ENCODE measurements at places on chromosomes 4 and X.
A peak's percentile ranks its signal among the peaks of the same experiment; 100 is the strongest.

GRCh38 chrX:348461-349117 is 30.0 kb upstream of the GTPBP6 start:
- no peak for DNase-seq

DNA sequence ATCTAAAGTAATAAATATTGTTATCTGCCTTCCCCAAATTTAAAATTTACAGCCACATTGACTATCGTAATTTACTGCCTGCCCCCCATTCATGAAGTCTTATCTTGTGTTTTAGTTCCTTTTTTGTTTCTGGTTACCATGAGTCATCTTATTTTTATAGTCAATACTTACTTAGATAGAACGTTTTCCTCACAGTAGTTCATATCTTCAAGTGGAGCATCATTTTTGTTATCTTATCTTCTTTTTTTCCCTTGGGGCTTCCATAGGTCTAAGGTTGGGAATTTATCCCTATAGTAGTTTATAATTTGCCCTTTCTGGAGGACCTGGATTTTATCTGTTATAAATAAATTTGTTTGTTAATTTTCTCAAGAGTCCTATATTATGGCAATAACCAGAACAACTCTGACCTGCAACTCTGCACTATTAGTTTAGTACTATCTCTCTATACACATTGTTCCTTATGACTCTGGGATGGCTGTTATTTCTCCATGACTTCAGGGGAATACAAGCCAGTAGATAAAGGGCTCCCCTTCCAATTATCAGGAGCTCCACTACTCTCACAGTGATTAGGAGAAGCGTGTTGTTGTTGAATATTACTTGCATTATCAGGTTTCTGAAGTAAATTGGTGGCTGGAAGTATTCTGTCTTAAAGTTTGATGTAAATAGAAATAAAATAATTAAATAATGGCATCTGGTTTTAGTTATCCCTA is 330.6 kb downstream of the GALNTL6 start:
- DNase-seq, result peak; percentile 42

DNA sequence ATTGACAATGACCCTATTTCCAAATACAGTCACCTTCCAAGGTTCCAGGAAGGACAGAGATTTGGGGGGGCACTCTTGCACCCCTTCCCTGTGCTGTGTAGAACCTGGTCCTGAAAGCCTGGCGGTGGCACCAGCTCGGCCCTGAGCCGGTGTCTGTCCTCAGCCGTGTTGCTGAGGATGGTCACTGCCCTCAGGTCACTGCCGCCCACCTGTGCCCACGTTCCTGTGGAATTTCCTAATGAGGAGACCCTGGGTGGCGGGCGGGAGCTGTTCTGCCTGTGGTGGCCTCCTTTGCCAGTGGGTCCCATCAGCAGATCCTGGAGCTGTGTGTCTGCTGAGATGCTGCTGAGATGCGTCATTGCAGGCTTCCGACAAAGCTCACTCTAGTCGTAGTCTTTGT is 32.9 kb downstream of the NELFA start:
- no peak for DNase-seq

DNA sequence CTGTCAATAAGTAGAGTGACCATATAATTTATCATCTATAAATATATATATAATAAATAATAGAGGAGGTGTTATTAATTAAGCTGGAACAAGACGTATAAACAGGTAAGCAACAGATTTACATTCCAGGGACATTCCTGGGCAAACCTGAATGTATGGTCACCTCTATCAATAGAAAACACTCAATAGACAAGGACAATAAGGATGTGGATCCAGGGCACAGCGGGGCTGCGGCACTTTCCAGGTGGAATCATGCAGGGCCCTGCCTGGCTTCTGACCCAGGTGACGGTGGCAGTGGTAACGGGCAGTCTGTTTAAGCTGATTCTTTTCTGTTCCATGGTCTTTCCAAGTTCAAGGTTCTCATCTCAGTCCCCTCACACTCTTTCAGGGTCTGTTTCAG is 22.5 kb downstream of the ENPEP start:
- no peak for DNase-seq

DNA sequence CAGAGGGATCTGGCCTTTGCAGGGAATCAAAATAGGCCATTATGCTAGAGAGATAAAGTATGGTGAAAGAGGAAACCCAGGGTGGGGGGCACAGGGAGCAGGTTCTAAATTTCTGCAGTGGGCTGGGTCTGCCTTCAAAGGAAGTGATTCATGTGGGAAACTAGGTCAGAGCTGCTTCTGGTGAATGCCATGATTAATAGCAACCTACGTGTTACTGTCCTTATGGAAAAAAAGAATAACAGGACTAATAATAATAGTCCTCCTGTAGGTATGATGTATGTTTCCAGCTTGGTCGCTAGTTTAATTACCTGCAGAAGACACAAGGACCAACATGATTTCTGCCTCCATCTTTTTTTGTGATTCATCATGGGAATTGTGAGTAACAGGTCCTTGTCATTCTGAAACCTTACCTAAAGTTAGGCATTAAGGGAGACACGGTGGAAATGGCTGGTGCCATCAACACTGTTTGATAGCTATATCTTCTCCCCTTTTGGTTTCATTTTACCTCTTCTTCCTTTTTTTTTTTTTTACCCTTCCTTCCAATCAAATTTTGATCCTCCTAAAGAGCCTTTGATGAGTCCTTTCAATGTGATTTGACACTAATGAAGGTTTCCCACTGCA is 180.4 kb downstream of the CPEB2 start:
- no peak for DNase-seq

DNA sequence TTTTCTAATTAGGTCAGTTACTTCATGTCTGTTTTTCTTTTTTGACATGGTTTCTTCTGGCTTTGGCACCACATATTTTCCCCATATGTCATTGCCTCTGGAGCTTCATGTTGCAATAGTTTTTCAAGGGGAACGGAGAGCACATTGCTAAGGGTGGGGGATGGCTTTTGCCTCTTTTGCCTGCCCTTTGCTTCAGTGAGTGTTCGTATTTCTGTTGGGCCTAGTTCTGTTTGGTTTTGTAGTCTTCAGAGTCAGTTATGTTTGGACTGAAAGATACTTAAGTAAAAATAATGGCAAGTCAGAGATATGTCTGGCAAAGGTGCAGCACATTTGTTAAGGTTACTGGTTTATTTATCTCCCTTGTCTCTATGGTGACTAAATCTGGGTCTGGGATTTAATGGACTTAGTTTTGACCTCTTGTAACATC is 29.1 kb downstream of the FHL1 start:
- DNase-seq, result no peak

DNA sequence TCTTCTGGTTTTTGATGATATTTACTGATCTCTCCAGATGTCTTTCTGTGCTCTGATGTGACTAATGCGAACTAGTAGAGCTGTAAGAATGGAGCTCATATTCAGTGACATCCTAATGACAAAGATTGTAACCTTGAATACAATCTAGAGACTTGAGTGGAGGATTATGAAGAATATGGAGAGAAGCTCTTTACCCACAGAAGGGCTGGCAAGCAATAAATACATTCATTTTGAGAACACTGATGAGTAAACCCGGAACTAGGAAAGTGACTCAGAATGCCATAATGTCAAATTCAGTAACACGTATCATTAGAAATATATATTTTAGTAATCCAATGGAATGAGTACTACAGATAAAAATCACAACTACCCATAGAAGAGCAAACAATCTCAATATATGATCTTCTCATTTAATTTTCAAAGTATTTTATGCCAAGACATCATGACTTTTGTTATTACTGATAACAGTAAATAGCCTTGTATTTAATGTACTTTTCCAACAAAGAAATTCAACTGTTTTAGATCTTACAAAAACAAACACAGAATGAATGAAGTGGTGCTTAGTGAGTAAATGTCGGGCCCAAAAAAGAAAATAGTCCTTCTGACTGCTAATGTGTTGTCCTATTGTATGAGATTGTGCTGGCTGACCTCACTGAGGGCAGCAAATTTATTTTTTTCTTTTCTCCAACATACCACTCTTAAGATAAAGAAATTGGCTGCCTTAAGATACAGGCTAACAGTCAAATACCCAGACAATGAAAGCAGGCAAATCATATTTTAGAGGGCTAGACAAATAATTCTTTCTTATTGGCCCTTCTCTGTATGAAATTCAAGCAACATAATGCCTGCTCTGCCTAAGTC is 49.2 kb upstream of the HDAC8 start:
- no peak for DNase-seq

- DNase-seq, result no peak
Measured at GRCh38 chr4:154361450-154361849, 130.1 kb downstream of the DCHS2 start.

DNA sequence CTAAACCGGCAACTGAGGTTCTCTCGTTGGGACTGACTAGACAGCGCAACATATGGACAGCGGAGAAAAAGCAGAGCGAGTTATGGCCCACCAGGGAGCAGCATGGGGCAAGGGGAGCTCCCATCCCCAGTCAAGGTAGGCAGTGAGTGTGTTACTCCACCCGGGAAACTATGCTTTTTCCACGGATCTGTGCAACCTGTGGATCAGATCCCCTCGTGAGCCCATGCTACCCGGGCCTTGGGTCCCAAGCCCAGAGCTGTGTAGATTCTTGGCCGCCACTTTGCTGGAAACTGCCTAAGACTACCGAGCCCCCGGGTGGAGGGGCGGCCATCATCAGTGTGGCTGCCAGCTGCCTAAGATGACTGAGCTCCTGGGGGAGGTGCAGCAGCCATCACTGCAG is 140.9 kb downstream of the PAPSS1 start:
- DNase-seq, result no peak

- DNase-seq, result no peak
Measured at GRCh38 chr4:112109360-112110058, 35.7 kb upstream of the FAM241A start.

- no peak for DNase-seq
Measured at GRCh38 chrX:31371956-31372355, 300.1 kb upstream of the FTHL17 start.

DNA sequence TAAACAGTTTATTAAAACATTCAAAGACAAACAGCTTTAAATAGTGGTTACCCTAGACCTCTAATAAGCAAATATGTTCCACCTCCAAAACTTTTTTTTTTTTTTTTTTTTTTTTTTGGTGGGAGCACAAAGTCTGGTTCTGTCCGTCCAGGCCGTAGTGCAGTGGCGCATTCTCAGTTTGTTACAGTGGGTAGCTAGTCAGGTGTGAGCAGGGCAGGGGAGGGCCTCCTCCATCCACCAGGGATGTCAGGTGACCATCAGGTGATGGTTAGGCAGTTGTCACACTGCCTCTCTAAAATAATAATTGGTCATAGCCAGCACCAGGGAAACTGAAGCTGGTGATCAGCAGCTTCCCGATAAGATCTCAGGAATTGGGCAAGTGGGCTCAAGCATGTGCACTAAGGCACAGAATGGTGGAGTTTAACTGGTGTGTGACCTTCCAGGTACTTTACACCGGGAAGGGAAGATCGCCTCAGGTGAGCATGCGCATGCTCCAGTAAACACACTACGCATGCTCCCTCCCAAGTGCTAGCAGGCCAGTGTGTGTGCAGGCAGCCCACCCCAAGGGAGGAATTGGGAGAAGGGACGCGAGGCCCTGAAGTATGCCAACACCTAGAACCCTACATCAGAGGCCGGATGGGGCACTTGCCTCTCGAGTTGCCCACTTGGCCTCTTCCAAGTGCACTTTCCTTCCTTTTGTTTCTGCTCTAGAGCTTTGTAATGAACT is 27.2 kb downstream of the TNIP2 start:
- DNase-seq, result no peak

GRCh38 chr4:79273915-79274314 is 51.9 kb downstream of the NAA11 start:
- DNase-seq, result no peak

- no peak for DNase-seq
Measured at GRCh38 chrX:140503714-140504351, 1.0 kb downstream of the SOX3 start.

GRCh38 chr4:7425124-7425523 is 9.6 kb downstream of the PSAPL1 start:
- DNase-seq, result no peak

- DNase-seq, result no peak
Measured at GRCh38 chr4:38232741-38233140, 272.5 kb downstream of the PTTG2 start.

DNA sequence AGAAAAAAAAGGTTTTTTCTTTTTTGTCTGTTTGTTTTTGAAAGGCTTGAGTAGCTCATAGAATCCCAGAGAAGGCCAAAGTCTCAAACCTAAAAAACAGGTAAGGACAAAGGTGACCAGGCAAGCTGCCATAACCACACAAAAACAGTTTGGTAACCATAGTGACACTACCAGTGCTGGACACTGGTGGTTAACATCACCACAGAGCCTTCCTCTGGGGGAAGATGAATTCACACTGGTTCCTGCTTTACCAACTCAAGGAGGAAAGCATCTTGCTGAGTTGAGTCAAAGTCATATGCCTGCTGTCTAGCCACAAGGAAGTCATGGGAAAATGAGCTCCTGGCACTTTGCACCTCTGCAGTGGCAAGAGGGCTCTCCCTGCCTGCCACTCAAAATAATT is 32.5 kb downstream of the IDS start:
- no peak for DNase-seq

GRCh38 chrX:16786791-16787735 is 797 bp downstream of the TXLNG start:
- no peak for DNase-seq

- no peak for DNase-seq
Measured at GRCh38 chrX:153592091-153592833, 6.7 kb downstream of the CCNQ start.

DNA sequence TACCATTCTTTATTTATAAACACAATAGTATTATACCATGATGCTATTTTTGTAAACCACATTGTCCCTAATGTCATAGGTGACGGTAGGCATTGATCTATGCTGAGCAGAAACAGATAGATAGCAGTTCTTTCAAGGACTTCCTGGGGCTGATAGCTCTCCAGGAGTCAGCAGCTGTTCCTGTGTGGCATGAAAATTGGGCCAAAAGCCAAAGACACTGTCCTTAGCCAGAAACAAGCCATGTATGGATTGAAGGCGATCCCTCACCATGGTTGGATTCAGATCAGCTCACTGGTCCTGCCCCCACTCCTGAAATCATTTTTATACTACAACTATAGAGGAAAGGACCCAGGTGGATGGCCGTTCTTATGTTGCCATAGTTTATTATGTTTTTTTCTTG is 53.6 kb downstream of the DDX60 start:
- no peak for DNase-seq

DNA sequence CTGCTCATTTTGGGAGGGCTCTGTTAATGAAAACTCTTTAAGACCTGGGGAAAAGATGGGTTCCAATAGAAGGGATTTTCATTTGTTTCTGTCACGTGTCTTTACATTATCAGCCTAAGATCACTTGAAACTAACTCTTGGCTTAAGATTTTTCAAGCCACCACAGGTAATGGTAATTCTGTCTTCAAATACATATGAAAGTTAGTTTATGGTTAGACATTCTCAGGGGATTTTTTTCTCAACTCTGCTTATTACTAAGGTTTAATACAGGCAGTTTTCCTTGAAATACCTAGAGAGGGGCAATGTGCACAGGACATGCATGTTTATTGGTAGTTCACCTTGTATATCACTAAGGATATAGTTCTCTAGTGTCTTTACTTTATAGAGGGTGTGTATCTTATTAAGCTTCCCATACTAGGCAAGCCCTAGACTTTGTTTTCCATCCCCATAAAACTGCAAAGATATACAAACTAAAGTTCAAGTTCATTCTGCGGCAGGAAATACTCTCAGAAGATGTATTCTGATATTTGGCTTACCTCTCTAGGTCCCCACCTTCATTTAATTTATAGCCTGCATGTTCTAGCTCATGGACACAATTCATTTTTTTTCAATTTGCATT is 38.2 kb upstream of the MYOZ2 start:
- DNase-seq, result no peak
